ENCODE measurements at places on chromosomes 1 and 21.

DNA sequence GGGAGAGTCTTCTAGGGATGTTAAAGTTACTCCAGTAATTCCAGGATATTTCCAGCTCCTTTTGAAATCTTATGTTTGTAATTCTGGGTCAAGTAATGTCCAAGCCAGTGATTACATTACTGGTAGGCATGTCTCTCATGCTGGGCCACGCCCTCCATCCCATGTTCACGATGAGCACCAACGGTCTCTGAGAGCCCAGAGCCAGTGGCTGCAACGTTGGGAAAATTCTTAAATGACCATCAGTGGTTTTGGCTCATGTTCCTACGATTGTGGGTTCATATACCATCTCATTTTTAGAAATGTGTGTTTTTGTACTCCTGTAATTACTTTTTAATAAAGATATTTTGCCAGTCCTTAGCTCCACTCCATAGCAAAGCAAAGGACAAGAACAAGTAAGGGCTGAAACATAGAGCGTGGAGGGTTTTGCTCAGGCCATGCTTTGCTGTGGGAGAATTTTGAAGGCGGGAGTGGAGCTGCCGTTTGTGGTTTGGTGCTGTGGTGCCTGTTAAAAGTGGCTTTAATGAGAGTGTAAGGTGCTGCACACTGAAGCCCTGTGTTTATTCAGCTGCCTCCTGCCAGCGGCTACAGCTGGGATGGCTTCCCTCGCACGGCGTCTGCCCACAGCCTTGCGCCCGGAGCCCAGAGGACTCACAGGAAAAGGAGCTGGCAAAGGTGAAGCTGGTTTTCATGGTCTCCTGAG, 28.9 kb downstream of the VANGL1 start:
- H3K4me3 ChIP-seq: no peak overlapping the region
- peak overlapping the region; percentile 15 for H3K27ac ChIP-seq
- no peak for DNase-seq
- peaks cover 26% of the 10 kb centered on the region for H3K36me3 ChIP-seq

DNA sequence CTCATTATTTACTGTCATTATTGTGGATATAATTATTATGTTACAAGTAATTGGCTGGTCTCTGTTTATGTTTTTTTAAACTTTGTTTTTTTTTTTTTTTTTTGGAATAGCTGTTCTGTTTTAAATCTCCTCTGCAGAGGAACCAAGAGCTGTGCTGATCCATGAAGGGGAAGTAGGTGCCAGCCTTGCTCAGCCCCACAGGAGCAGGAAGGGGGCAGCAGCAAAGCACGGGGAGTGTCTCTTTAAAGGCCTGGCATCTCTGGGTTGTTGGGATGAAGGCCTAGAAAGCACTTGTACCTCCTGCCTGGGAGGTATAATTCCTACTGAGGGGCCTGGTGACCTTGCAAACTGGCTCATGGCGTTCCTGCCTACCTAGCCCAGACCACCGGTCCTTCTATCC, 2.5 kb upstream of the GRHL3 start:
- no peaks in the 10 kb centered on the region for H3K27me3 ChIP-seq
- no peak overlapping the region for H3K4me3 ChIP-seq
- peaks cover 54% of the 10 kb centered on the region for H3K4me1 ChIP-seq
- no peak for DNase-seq

GRCh38 chr1:179369751-179370341, 4.1 kb downstream of the AXDND1 start:
- no peak overlapping the region for H3K27ac ChIP-seq
- no peak for DNase-seq
- no peaks in the 10 kb centered on the region for H3K27me3 ChIP-seq
- H3K4me1 ChIP-seq: peaks cover 8% of the 10 kb centered on the region
- H3K36me3 ChIP-seq: no peaks in the 10 kb centered on the region

DNA sequence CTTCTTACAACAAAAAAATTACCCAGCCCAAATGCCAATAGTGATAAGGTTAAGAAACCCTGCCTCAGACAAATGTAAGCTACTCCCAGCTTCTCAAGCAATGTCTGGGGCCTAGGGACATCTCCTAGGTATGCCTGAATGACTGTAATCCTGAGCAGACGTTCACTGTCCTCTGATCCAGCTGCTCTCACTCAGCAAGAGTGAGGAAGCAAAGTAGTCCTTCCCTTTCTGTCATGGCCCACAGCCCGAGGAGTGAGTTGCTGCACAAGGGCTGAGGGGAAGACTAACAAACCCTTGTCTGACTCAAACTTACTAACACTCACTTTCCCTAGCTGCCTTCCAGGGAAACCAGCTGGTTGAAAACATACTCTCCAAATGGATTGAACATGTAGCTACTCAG, 124.9 kb upstream of the TNFSF4 start:
- no peaks in the 10 kb centered on the region for H3K36me3 ChIP-seq
- H3K4me1 ChIP-seq: peaks cover 10% of the 10 kb centered on the region

- H3K27me3 ChIP-seq: no peaks in the 10 kb centered on the region
- H3K4me1 ChIP-seq: no peaks in the 10 kb centered on the region
- no peak for DNase-seq
- H3K4me3 ChIP-seq: no peak overlapping the region
These were observed 79.2 kb downstream of the NTNG1 start for GRCh38 chr1:107220036-107220435.

DNA sequence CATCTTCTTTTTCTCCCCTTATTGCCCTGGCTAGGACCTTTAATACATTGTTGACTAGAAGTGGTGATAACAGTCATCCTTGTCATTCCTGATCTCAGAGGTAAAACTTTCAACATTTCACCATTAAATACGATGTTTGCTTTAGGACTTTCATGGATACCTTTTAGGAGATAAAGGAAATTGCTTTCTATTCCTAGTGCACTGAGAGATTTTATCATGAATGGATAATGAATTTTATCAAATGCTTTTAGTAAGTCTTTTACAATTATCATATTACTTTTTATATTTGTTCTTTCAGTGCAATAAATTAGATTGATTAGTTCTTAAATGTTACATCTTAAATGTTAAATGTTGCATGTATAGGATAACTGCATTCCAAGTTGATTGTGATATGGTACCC, 147.2 kb upstream of the SERTAD4 start:
- H3K27ac ChIP-seq: no peak overlapping the region
- H3K4me1 ChIP-seq: no peaks in the 10 kb centered on the region
- H3K36me3 ChIP-seq: no peaks in the 10 kb centered on the region
- H3K27me3 ChIP-seq: no peaks in the 10 kb centered on the region
- no peak overlapping the region for H3K4me3 ChIP-seq

GRCh38 chr1:62285984-62286785, 33.0 kb downstream of the KANK4 start:
- H3K4me1 ChIP-seq: peaks cover 14% of the 10 kb centered on the region
- H3K4me3 ChIP-seq: peak overlapping the region; percentile 5
- no peak overlapping the region for H3K27ac ChIP-seq
- H3K27me3 ChIP-seq: peaks cover 23% of the 10 kb centered on the region

DNA sequence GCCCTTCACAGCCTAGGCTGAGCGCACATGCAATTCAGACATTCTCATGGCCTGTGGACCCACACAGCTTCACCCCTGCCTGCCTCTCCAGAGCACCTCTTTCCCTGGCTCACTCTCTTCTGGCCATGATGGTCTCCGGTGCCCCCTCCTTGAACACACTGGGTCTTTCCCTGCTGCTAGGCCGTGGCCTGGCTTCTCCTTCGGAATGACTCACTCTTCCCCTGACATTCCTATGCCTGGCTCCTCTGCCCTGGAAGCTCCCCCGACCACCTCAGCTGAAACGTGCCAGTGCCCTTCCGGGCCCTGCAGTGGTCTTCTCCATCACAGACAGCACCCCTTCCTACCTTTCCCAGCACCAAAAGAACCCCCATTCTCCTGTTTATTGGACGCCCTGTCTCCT, 28.3 kb downstream of the EPHA8 start:
- H3K36me3 ChIP-seq: no peaks in the 10 kb centered on the region
- peaks cover 85% of the 10 kb centered on the region for H3K27me3 ChIP-seq

- H3K4me1 ChIP-seq: peaks cover 98% of the 10 kb centered on the region
- no peaks in the 10 kb centered on the region for H3K27me3 ChIP-seq
- DNase-seq: no peak
- H3K36me3 ChIP-seq: peaks cover 5% of the 10 kb centered on the region
- H3K4me3 ChIP-seq: no peak overlapping the region
These were observed 16.2 kb downstream of the SLC2A1 start for GRCh38 chr1:42942444-42942843.

- no peaks in the 10 kb centered on the region for H3K36me3 ChIP-seq
- no peaks in the 10 kb centered on the region for H3K4me1 ChIP-seq
- H3K27me3 ChIP-seq: no peaks in the 10 kb centered on the region
- H3K27ac ChIP-seq: no peak overlapping the region
These were observed 91.0 kb downstream of the SETD4 start for GRCh38 chr21:35969281-35969680.

- peak; percentile 75 for DNase-seq
- H3K27ac ChIP-seq: no peak overlapping the region
- no peaks in the 10 kb centered on the region for H3K4me1 ChIP-seq
- H3K27me3 ChIP-seq: peaks cover 57% of the 10 kb centered on the region
- no peak overlapping the region for H3K4me3 ChIP-seq
These were observed 41.0 kb upstream of the ACTRT2 start for GRCh38 chr1:2980073-2980791.

DNA sequence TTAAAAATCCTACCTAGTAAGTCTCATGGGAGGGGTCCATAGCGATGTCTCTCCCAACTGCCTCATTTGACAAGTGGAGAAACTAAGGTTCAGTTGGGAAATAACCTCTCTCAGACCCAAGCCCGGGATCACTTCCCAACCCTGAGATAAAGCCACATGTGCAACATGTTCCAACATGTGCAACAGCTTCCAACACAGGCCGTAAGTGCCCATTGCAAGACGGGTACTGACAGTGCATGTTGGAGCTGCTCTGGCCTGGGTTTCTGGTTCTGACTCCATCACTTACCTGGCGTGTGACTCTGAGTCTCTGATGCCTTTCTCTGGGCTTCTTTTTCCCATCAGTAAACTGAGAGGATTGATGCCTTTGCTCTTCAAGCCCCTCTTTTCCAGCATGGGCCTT, 38.0 kb upstream of the FOXO6 start:
- no peak overlapping the region for H3K4me3 ChIP-seq
- no peaks in the 10 kb centered on the region for H3K36me3 ChIP-seq
- no peaks in the 10 kb centered on the region for H3K27me3 ChIP-seq
- no peak for DNase-seq
- H3K4me1 ChIP-seq: peaks cover 17% of the 10 kb centered on the region

GRCh38 chr1:199226163-199226562, 587.3 kb downstream of the PTPRC start:
- no peak for DNase-seq
- no peaks in the 10 kb centered on the region for H3K4me1 ChIP-seq
- no peaks in the 10 kb centered on the region for H3K27me3 ChIP-seq
- no peak overlapping the region for H3K27ac ChIP-seq
- H3K36me3 ChIP-seq: no peaks in the 10 kb centered on the region
- no peak overlapping the region for H3K4me3 ChIP-seq

- H3K36me3 ChIP-seq: no peaks in the 10 kb centered on the region
- no peak overlapping the region for H3K27ac ChIP-seq
- no peak overlapping the region for H3K4me3 ChIP-seq
- DNase-seq: peak; percentile 55
- peaks cover 9% of the 10 kb centered on the region for H3K4me1 ChIP-seq
These were observed 22.9 kb downstream of the PRXL2B start for GRCh38 chr1:2609319-2610035.

DNA sequence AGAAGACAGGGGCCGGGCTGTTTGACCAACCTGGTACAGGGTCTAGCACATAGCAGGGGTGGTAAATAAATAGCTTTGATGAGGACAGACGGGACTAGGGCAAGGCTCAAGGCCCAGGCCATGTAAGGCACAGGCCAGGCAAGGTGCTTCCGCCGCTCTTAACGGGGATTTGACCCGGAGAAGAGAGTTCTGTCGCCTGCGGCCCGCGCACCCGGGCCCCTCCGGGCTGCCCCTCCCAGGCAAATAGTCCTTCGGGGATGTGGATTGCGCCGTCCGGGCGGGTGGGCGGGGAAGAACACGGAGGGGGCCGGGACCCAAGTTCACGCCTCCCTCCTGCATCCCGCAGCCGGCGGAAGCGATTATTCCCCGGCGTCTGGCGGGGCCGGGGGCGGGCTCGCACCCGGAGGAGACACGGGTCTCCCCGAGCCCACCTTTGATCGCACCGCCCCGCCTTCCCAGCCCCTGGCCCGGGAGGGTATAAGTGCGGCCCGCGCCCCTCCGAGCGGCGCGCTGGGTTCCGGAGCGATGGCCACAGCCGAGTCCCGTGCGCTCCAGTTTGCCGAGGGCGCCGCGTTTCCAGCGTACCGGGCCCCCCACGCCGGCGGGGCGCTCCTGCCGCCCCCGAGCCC, at the start of gene MIXL1:
Gene MIXL1 (plus strand): TSS at position 508 of the 629 bp plus-strand sequence. CDS start 18 bp downstream, at position 526.
- no peak within 1 kb of the TSS for H3K27ac ChIP-seq

DNA sequence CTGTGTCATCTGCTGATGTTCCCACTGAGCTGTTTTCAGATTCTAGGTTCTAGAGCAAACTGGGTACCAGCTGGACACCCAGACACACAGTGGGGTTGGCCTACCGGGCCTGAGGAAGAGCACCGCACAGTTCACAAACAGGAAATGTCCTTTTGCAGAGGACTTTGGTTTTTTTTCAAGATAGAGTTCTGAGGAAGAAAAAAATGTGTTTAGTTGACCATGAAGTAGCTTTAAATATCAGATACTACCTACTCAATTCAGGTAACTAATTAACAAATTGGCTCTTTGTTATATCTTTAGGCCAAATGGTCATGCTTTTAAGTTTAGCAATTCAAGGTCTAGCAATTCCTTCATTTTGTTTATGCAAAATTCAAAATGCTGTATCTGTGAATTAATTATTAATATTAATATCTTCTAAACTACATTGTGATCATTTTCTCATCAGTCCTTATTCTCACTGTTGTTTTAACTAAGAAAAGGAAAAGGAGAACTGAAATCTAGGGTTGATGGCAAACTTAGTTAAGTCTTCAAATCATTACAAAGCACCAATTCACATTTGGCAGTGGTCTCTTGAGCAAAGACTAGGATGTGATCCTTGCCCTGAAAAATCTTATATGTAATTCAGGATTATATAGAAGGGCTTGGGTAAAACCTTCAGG, 17.2 kb upstream of the NCF2 start:
- H3K4me1 ChIP-seq: peaks cover 19% of the 10 kb centered on the region
- no peak for DNase-seq
- no peaks in the 10 kb centered on the region for H3K27me3 ChIP-seq
- H3K27ac ChIP-seq: no peak overlapping the region
- no peaks in the 10 kb centered on the region for H3K36me3 ChIP-seq
- no peak overlapping the region for H3K4me3 ChIP-seq

GRCh38 chr1:209853676-209854075, 25.9 kb downstream of the UTP25 start:
- H3K36me3 ChIP-seq: peaks cover 55% of the 10 kb centered on the region
- H3K27me3 ChIP-seq: no peaks in the 10 kb centered on the region
- H3K4me3 ChIP-seq: no peak overlapping the region
- no peaks in the 10 kb centered on the region for H3K4me1 ChIP-seq
- no peak overlapping the region for H3K27ac ChIP-seq

- H3K27ac ChIP-seq: peak overlapping the region; percentile 97
- no peaks in the 10 kb centered on the region for H3K36me3 ChIP-seq
- H3K4me3 ChIP-seq: peak overlapping the region; percentile 52
- peak; percentile 69 for DNase-seq
- no peaks in the 10 kb centered on the region for H3K27me3 ChIP-seq
These were observed 858.0 kb downstream of the USP25 start for GRCh38 chr21:16587681-16588375.

- no peak for DNase-seq
- H3K36me3 ChIP-seq: peaks cover 8% of the 10 kb centered on the region
- H3K27me3 ChIP-seq: no peaks in the 10 kb centered on the region
- H3K4me1 ChIP-seq: peaks cover 37% of the 10 kb centered on the region
- H3K4me3 ChIP-seq: peak overlapping the region; percentile 91
These were observed 2.0 kb downstream of the ATF3 start for GRCh38 chr1:212610575-212610967.

- H3K4me1 ChIP-seq: peaks cover 32% of the 10 kb centered on the region
- peak overlapping the region; percentile 92 for H3K27ac ChIP-seq
- H3K27me3 ChIP-seq: no peaks in the 10 kb centered on the region
- no peaks in the 10 kb centered on the region for H3K36me3 ChIP-seq
- H3K4me3 ChIP-seq: peak overlapping the region; percentile 87
These were observed 617 bp downstream of the KIRREL1 start for GRCh38 chr1:157993918-157994605.
